ENCODE measurements at places on chromosomes 13 and 19.

DNA sequence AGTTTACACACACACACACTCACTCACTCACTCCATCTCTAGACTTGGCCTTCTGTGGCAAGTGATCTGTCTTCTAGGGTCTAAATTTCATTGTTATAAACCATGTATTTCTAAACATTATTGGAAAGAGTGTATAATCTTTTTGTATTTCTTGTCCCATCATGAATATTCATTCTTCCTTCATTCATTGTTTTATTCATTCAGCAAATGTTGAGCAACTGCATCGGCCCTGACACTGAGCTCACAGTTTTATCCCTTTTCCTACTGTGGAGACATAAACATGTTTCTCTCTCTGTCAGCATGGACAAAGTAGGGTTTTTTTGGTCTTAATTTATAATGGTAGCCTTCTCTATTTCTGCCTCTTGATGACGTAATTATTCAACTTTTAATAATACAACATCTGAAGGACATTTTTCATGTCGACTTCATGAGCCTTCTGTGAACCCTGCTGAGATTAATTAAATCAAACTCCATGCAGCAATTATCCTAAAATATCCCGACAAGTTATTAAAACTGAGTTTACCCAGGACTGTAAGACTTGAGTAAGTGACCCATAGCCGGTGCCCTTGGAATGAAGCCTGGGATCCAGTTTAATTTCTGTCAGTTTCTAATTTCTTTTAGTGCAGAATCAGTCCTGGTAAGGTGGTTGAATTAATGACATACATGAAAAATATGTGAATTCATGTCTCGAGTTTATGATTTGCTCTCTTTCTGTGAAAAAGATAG lies 7.3 kb downstream of the SPATA13 start:
- DNase-seq: no peak

DNA sequence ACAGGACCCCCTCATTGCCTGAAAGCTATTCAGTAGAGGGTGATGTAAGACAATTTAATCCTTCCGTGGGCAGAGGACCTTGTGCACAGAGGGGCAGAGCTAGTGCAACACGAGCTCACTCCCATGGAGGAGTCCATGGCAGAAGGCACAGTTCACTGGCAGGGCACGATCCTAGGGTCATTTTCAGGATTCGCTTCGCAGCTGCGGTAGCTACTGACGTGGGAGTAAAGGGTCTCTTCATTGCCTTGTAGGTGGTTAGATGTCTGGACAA lies 207.8 kb downstream of the FOXO1 start:
- no peak for DNase-seq

- no peak for DNase-seq
Observed at GRCh38 chr19:1619703-1620102, 14.4 kb upstream of the UQCR11 start.

DNA sequence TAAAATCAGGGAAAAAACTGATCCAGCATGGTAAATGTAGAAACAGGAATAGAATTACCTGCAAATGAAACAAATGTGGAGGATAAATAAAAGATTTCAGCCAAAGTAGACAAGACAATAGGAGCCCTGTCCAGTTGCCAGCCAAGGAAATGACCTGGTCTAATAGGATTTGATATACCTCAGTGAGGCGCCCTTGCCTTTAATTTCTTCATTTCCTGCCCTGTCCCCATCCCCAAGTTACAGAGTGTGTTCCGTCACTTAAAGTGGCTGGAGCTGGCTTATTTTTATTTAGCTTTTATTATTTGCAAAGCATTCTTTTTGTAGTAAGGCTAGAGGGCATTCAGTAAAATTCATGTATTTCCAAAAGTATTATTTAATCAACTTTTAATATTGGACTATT lies 1022.0 kb downstream of the EFNB2 start:
- no peak for DNase-seq

DNA sequence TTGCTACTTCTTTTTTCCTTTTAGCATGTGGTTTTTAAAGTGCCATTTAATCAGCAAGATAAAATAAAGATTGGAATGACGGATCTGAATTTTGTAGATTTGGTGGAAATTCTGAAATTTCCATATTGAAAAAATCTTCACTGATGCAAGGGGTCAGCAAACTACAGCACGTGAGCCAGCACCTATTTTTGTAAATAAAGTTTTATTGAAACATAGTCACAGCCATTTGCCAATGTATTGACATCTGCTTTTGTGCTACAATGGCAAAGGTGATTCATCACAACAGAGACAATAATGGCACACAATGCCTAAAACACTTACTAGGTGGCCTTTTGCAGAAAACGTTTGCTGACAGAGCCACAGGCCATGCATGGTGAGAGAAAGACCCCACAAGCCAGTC lies 226.4 kb downstream of the ABCC4 start:
- no peak for DNase-seq

DNA sequence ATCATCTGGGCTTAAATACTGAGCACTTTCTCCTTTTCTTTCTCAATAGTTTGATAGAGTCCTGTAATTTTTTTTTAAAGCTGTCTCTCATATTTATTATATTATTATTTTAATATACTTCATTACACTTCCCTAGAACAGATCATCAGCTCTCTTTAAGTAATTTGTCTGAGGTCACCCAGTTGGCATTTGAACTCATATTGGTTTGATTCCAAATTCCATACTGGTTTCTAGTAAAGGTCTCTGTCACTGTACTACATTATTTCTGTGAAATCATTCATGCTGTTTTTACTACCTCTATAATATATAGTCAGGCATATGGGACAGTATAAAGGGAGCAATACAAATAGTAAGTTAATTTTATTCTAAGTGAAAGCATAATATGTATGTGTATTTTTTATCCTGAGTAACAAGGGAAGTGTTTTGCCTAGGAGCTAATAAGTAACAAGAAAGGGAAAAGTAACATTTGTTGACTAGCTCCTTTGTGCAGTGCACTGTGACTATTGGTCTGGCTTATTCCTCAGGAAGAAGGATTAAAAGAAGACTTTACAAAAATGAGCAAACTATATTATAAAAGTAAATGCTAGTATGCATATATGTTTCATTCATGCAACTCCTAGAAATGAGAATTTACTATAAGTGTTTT lies 14.3 kb downstream of the LPAR6 start:
- no peak for DNase-seq

GRCh38 chr19:35347171-35347929 lies at the start of gene FFAR1:
Gene FFAR1 (plus strand): TSS chr19:35347902. CDS start chr19:35351552, 3,650 bp downstream.
- DNase-seq: peak; percentile 79

GRCh38 chr19:38587562-38587961 lies 30.2 kb downstream of the MAP4K1 start:
- DNase-seq: no peak

- no peak for DNase-seq
Observed at GRCh38 chr13:64746845-64747244, 2483.3 kb downstream of the PCDH9 start.

DNA sequence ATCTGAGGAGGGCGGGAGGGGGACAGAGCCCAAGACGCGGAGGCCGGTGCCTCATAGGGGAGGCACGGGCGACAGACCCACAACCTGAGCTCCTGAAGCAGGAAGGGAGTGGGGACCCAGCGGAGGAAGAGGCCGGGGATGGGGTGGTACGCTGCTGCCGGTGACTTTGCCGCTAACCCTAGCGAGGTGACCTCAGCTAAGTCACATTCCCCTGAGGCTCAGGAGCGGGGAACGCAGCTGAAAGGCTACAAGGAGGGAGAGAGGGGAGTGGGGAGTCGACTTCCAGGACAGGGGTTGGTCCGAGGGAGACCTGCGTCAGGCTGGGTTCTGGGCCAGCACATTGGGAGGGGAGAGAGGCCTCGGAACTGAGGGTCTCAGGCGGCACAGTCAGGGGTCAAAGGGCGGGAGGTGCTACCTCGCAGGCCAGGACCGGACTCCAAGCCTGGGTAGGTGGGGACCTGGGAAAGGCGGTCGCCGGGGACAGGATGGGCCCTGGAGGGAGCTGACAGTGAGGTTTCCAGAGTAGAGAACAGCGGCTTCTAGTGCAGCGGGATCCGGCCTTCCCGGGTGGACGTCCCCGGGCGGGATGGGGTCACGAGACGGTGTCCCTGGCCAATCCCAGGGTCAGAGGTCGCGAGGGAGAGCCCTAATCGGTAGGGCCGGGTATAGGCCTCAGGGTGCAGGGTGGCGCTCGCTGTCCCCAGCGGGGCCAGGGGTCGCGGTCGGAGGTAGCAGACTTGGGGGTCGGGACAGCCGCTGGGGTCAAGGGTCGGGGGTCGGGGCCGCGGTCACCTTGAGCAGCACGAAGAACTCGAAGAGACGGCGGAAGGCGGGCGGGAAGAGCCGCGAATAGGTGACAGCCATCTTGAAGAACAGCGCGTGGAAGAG lies 699 bp downstream of the TMEM259 start:
- no peak for DNase-seq

- peak; percentile 90 for DNase-seq
Observed at GRCh38 chr19:3721131-3721886, 13.1 kb downstream of the TJP3 start.

DNA sequence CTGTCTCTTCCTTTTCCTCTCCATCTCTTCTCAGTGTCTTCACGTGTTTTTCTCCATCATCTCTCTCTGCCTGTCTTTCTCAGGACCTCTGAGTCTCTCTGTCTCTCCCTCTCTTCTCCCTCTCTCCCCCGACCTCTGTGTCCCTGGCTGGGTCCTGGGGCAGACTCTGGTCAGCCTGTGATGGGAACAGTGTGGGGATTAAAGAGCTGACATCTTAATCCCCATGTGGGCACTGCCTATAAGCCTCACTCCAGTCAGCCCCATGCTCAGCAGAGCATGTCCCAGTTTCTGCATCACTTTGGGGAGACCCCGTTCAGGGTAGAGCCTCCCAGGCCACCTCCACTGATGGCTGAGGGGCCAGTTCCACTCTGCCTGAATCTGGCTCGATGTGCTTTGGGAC lies 16.2 kb downstream of the EGLN2 start:
- no peak for DNase-seq

DNA sequence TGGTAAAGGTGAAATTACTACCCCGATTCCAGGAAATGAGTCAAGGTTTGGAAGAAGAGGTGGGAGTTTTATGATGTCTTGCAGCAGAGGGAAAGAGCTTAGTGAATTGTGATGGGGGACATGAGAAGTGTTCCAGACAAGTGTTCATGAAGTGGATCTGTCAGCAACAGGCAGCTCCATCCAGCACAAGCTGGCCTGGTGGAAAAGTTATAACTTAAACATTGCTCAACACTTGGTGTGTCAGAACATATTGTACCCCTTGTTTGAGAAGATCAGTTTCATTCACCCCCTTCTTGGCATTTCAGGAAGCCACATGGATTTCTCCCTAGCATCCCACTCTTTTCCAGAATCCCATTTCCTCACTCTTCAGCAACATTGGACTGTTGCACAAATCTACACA lies 222.0 kb downstream of the B3GLCT start:
- DNase-seq: no peak

DNA sequence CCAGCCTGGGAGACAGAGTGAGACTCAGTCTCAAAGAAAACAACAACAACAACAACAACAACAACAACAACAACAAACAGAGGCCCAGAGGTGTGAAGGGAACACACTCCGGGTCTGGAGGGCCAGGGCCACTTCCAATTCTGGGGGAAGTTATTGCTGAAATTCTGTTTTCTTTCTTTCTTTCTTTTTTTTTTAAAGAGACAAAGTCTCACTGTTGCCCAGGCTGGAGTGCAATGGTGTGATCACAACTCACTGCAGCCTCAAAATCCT lies 3.5 kb upstream of the CAPS start:
- no peak for DNase-seq

DNA sequence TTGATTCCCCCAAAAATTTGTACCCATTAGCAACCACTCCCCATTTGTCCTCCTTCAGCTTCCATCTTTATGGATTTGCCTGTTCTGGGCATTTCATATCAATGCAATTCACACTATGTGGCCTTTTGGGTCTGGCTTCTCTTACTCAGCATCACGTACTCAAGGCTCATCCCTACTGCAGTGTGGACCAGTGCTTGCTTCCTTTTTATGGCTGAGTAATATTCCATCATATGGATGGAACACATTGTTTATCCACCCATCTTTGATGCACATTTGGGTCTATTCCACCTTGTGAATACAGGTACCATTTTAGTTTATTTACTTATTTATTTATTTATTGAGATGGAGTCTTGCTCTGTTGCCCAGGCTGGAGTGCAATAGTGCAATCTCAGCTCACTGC lies 12.5 kb upstream of the PIK3R2 start:
- DNase-seq: no peak

GRCh38 chr19:18060472-18060871 lies 26.3 kb downstream of the IL12RB1 start:
- no peak for DNase-seq

DNA sequence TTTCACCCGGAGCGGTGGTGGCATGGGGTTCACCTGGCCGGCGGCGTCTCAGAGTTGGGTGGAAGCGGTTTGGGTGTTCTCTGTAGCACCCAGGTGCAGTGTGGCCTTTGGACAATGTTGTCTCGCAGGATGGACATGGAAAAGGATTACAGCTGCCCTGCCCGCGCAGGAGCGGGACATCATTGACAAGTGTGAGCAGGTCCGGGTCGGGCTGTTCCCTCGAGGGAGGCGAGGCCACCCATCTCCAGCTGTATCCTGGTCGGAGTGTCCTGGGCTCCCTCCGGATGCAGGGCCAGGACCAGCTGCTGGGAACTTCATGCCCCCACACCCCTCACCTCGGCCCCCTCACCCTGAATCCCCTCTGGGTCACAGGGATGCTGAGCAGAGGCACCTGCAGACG lies 7.8 kb upstream of the ZNF14 start:
- no peak for DNase-seq

- no peak for DNase-seq
Observed at GRCh38 chr19:31515931-31516330, 166.7 kb upstream of the TSHZ3 start.

GRCh38 chr19:58429745-58430144 lies 10.2 kb downstream of the ZNF132 start:
- no peak for DNase-seq

DNA sequence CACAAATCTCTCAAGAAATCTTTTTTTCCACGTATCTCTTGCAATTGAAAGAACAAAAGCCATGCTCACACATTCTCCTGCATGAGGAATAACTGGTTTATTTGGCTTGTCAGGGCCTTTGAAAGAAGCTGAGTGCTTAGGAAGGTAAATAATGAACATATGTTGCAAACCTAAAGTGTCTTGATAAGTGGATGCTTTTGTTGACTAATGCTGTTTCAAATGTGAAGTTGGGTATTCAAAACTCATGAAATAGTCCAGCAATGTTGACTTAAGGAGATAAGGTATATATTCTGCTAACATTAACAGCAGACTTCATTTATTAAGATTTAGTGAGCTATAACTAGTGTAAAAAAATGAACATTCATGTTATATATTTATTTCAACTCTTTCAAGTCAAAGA lies 1792.7 kb upstream of the MIR17HG start:
- no peak for DNase-seq

- no peak for DNase-seq
Observed at GRCh38 chr13:71624653-71625600, 242.1 kb downstream of the DACH1 start.

- no peak for DNase-seq
Observed at GRCh38 chr19:1172353-1173158, 1.5 kb downstream of the SBNO2 start.

DNA sequence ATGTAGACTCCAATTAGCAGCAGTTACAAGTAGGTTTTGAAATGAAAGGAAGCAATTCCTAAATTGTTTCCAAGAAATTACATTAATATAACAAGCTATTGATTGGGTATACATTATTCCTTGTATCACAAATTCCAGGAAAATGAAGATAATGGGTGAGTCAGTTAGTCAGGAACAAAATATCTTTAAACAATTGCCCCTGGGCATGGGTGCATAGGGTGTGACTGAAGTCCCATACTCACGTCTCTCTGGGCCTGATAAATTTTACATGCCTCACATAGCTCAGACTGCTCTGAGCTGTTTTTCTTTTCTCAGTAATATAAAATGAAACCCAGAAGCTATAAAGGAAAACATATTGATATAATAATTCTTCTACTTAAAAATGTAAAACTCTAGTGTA lies 87.8 kb downstream of the FNDC3A start:
- DNase-seq: no peak

GRCh38 chr13:90171649-90172048 lies 1175.8 kb upstream of the MIR17HG start:
- no peak for DNase-seq
